ENCODE measurements at places on chromosomes 2 and 18. TPM values are rescaled to one million over a fixed set of nuclear protein-coding genes. Genes with fewer than 3 reads are reported as not detected.

RIOK3 gene
- total RNA-seq = 52.2 TPM

GRCh38 chr2:240589375-240589774 is 2.8 kb downstream of the CAPN10 start:
- no peaks in the 10 kb centered on the region for H3K27me3 ChIP-seq
- no peak overlapping the region for H3K27ac ChIP-seq
- peaks cover 55% of the 10 kb centered on the region for H3K4me1 ChIP-seq
- peaks cover 44% of the 10 kb centered on the region for H3K36me3 ChIP-seq

DNA sequence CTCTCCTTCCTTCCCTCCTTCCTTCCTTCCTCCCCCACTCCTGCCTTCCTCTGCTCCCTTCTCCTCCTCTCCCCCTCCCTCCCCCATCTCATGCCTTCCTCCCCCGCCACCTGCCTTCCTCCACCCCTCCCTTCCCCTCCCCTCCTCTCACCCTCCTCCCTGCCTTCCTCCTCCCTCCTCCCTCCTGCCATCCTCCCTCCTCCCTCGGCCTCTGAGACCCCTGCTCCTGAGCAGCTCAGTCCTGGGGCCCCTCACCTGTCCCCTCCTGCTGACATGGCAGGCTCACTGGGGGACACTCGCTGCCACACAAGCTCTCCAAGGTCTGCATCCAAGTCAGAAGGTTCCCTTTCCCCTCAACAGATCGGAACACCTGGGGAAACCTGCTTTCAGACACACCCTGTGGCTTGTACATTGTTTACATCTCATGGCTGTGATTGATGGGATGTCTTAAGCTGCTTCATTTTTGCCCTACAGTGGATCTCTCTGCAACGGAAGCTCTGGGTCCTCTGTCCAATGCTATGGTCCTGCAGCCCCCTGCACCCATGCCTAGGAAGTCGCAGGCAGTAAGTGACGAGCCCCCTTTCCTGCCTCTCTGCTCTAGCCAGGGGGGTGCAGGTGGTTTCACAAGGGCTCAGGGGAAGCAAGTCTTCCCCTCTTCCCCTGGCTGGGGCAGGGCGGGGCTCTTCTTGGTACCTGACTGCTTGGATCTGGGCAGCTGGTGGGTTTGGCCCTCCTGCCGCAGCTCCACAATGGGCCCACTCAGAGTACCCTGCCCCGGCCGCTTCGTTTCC is 22.9 kb downstream of the ITGB1BP1 start:
- H3K36me3 ChIP-seq = peaks cover 23% of the 10 kb centered on the region
- no peaks in the 10 kb centered on the region for H3K27me3 ChIP-seq
- H3K27ac ChIP-seq = peak overlapping the region; percentile 62
- no peak overlapping the region for H3K4me3 ChIP-seq

DNA sequence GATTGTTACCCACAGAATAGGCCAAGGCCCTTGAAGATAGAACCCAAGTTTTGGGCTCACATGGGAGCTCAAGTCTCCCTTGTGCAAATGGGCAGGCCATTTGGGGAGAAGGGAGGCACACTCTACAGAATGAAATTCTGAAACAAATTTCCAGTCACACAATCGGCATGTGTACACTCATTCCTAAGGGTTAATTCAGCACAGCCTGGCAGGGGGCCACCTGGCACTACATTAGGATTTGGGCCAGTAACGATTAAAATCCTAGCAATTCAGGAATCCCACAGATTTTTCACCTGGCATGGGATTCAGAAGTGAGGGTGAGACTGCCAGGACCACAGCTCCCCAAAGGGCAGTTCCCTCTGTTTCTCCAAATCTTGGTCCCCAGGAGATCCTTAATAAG is 46.4 kb downstream of the BMP10 start:
- H3K27ac ChIP-seq = no peak overlapping the region
- no peaks in the 10 kb centered on the region for H3K36me3 ChIP-seq
- H3K4me1 ChIP-seq = peaks cover 19% of the 10 kb centered on the region
- DNase-seq = no peak
- H3K27me3 ChIP-seq = no peaks in the 10 kb centered on the region

- no peak overlapping the region for H3K27ac ChIP-seq
- no peak overlapping the region for H3K4me3 ChIP-seq
- peaks cover 16% of the 10 kb centered on the region for H3K4me1 ChIP-seq
These were observed 60.0 kb downstream of the RBMS1 start for GRCh38 chr2:160433466-160434140.

SERPINB5 gene
- not detected for total RNA-seq

DNA sequence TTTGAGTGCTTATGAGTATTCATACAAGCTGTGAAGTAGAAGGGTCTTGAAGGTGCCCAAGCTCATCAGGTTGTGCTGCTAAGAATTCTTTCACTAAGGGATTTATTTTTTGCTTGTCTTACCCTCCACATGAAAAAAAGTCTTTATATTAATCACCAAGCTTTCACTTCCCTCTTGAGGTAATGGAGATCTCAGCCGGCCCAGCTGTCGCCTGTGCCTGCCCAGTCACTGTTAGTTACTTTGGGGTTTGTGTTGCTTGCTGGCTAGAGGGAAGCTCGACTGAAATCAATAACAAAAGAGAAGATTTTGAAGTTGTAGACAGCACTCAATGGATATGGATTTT is 21.9 kb downstream of the MC2R start:
- no peak overlapping the region for H3K27ac ChIP-seq
- DNase-seq = peak; percentile 75
- H3K27me3 ChIP-seq = no peaks in the 10 kb centered on the region
- no peak overlapping the region for H3K4me3 ChIP-seq

- no peak for DNase-seq
- no peak overlapping the region for H3K27ac ChIP-seq
- H3K4me3 ChIP-seq = no peak overlapping the region
- peaks cover 16% of the 10 kb centered on the region for H3K36me3 ChIP-seq
These were observed 41.3 kb downstream of the BCL2L11 start for GRCh38 chr2:111161971-111162370.

KCNF1 gene
- 50.5 TPM for total RNA-seq
